ENCODE measurements at places on chromosomes 12 and 14.

GRCh38 chr12:65466911-65467310, 188.4 kb downstream of the MSRB3 start:
- DNase-seq: no peak

- no peak for DNase-seq
Observed at GRCh38 chr12:103809154-103809553, 31.9 kb downstream of the NT5DC3 start.

GRCh38 chr12:54423816-54424150, 4.7 kb upstream of the ITGA5 start:
- DNase-seq: no peak

GRCh38 chr14:104804481-104805325, 3.8 kb downstream of the ZBTB42 start:
- no peak for DNase-seq

DNA sequence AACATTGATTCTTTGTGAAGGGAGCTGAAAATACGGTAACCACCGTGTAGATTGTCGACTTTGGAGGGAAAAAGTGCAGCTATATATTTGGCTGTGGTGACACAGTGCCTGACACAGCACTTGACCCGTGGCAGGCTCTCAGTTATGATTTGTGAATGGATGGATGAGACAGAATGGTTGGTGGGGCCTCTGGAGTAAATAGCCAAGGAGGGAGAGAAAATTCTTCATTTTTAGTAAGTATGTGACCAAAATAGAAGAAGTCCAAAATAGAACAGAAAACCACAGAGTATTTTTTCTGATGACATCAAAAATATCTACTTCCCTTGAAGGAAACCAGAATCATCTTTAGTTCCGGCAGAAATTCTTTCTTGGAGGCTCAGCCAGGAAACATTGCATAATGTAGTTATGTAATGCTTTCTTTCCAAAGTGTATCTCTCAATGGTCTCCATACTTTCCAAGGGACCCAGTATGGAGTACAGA, 82.0 kb upstream of the WSCD2 start:
- no peak for DNase-seq

- DNase-seq: no peak
Observed at GRCh38 chr14:48914921-48915320, 671.3 kb downstream of the RPS29 start.

DNA sequence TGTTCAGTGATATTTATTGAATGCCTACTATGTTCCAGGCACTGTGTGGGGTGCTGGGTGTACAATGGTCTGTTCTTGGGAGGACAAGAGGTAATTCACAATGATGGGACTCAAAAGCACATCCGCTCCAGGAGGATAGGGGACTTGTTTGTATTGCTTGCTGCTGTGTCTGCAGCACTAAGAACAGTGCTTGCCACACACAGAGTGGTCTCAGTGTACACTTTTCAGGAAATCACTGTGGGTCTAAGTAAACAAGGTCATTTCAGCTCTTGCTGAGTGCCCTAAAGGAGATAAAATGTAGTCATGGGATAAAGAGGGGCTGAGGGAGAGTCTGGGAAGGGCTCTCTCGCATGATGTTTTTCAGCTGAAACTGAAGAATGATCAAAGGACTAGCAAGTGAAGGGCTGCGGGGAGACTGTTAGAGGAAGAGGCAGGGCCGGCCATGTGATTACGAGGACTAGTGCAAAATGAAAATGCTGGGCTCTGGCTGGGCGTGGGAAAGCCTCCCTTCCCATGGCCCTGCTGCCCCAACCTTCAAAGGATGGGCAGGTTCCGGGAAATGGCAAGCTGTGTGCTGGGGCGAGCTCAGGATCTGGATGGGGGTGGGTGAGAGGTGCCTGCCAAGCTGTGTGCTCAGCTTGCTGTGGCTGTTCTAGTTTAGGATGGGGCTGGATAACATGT, 39.1 kb downstream of the ADCK1 start:
- no peak for DNase-seq

All from aorta (tissue), 5 donors.